ENCODE measurements at places on chromosomes 7 and 10. TPM values are rescaled to one million over a fixed set of nuclear protein-coding genes. Genes with fewer than 3 reads are reported as not detected.

Gene GPR85
- total RNA-seq: under 0.01 TPM

Gene C10orf143
- total RNA-seq: 1.8 TPM

Gene ODAD2
- 0.10 TPM for total RNA-seq

Gene MYO3A
- total RNA-seq: 0.10 TPM

Gene SMO
- total RNA-seq: 0.10 TPM

Gene TBXAS1
- 67.8 TPM for total RNA-seq

Gene GNAT3
- not detected for total RNA-seq

Gene CUZD1
- 0.42 TPM for total RNA-seq

Gene STEAP1
- 0.21 TPM for total RNA-seq

Gene SPDYE11
- total RNA-seq: not detected

Gene CTNNA3
- total RNA-seq: 0.42 TPM

Gene ZNF488
- total RNA-seq: not detected

Gene INPP5F
- total RNA-seq: 8.1 TPM

Gene OR9A2
- not detected for total RNA-seq

Gene PRF1
- total RNA-seq: 60.4 TPM

Data from mononuclear cell (primary cell).